Subcutaneous preadipocyte (primary cell): ENCODE measurements at places on chromosomes 16 and 17. TPM values are rescaled to one million over a fixed set of nuclear protein-coding genes. Genes with fewer than 3 reads are reported as not detected.

NFAT5 gene
- total RNA-seq: 20.2 and 27.6 TPM in 2 replicates

SLC16A5 gene
- total RNA-seq: 6.8 and 8.1 TPM in 2 replicates

CCDC78 gene
- total RNA-seq: 3.7 and 4.7 TPM in 2 replicates

KREMEN2 gene
- not detected in 2 replicates for total RNA-seq

SDR42E1 gene
- total RNA-seq: under 0.01 TPM in 1 of 2 replicates, not detected in the other

HSD17B1 gene
- 1.5 and 4.3 TPM in 2 replicates for total RNA-seq

ACSM3 gene
- 0.37 and 0.39 TPM in 2 replicates for total RNA-seq

KDM6B gene
- 3.3 and 5.1 TPM in 2 replicates for total RNA-seq

KRTAP4-6 gene
- total RNA-seq: not detected in 2 replicates

TMEM92 gene
- not detected in 2 replicates for total RNA-seq

ZFHX3 gene
- 4.8 and 5.1 TPM in 2 replicates for total RNA-seq

HBA1 gene
- not detected in 2 replicates for total RNA-seq

CARHSP1 gene
- 147 and 157 TPM in 2 replicates for total RNA-seq

SLC52A1 gene
- total RNA-seq: under 0.01 TPM in 1 of 2 replicates, not detected in the other

SLC12A3 gene
- not detected in 2 replicates for total RNA-seq

SAP30BP gene
- 51.0 and 51.4 TPM in 2 replicates for total RNA-seq

OSGIN1 gene
- 3.1 and 3.3 TPM in 2 replicates for total RNA-seq

FA2H gene
- total RNA-seq: not detected in 2 replicates

RNFT1 gene
- 10.3 and 14.7 TPM in 2 replicates for total RNA-seq

ARHGAP44 gene
- total RNA-seq: 2.0 and 2.9 TPM in 2 replicates

KRT28 gene
- total RNA-seq: not detected in 2 replicates

PSMD3 gene
- total RNA-seq: 121 and 155 TPM in 2 replicates

ZFPM1 gene
- 1.5 and 2.2 TPM in 2 replicates for total RNA-seq

SOCS1 gene
- total RNA-seq: 1.1 and 2.3 TPM in 2 replicates

RGS11 gene
- total RNA-seq: 0.98 and 2.6 TPM in 2 replicates

PLEKHH3 gene
- total RNA-seq: 11.8 and 12.9 TPM in 2 replicates

CA7 gene
- not detected in 2 replicates for total RNA-seq

PLXDC1 gene
- total RNA-seq: under 0.01 and 0.73 TPM in 2 replicates

ODAD4 gene
- total RNA-seq: 0.37 and 0.59 TPM in 2 replicates

KRTAP4-1 gene
- total RNA-seq: not detected in 2 replicates

HOXB3 gene
- 5.1 and 9.8 TPM in 2 replicates for total RNA-seq

OTOA gene
- under 0.01 and 0.37 TPM in 2 replicates for total RNA-seq

CLEC18B gene
- under 0.01 and 0.20 TPM in 2 replicates for total RNA-seq

PNMT gene
- total RNA-seq: 0.37 TPM in 1 of 2 replicates, not detected in the other

SPATA22 gene
- total RNA-seq: 0.78 and 1.1 TPM in 2 replicates

GGNBP2 gene
- 46.5 and 48.1 TPM in 2 replicates for total RNA-seq

CDRT15L2 gene
- not detected in 2 replicates for total RNA-seq

B4GALNT2 gene
- total RNA-seq: 0.20 TPM in 1 of 2 replicates, not detected in the other

PYY gene
- 0.37 TPM in 1 of 2 replicates, not detected in the other for total RNA-seq

EVI2B gene
- total RNA-seq: 1.4 and 2.6 TPM in 2 replicates
